ENCODE measurements at places on chromosomes 5 and 9.

DNA sequence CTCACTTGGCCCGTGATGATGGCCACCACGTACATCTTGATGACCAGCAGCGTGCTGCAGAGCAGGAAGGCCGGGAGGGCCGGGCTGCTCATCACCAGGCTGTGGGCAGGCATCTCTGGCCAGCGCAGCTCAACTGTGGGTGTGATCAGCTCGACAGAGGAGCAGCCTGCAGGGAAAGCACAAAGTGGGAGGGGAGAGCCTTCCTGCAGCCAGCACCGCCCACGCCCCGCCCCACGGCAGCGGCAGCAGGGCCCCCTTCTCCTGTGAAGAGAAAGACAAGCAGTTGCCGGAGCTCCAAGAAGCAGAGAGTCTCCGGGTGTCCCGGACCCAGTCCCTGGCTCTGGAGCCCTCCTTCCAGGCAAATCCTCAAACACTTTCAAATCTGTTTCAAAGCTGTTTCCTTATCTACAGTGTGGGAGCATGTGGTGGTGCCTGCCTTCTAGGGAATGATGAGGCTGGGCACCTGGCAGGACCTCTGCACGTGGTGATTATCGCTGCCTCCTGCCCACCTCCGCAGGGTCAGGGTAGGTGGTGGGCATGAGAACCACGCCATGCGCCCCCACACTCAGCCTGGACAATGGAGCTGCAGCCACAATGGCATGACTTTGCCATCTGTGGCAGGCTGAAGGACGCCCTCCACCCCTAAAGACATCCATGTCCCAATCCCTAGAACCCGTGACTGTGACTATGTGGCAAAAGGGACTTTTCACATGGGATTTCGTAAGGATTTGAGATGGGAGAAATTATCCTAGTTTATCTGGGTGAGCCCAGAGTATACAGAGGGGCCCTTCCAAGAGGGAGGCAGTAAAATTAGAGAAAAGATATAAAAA, at the start of gene PTGES:
PTGES (minus strand) TSS at position 143 of the 830 bp plus-strand sequence; CDS start at position 113, 30 bp downstream.
- peak; percentile 31 for DNase-seq

GRCh38 chr5:148372893-148373292, 10.9 kb upstream of the FBXO38 start:
- DNase-seq = no peak

DNA sequence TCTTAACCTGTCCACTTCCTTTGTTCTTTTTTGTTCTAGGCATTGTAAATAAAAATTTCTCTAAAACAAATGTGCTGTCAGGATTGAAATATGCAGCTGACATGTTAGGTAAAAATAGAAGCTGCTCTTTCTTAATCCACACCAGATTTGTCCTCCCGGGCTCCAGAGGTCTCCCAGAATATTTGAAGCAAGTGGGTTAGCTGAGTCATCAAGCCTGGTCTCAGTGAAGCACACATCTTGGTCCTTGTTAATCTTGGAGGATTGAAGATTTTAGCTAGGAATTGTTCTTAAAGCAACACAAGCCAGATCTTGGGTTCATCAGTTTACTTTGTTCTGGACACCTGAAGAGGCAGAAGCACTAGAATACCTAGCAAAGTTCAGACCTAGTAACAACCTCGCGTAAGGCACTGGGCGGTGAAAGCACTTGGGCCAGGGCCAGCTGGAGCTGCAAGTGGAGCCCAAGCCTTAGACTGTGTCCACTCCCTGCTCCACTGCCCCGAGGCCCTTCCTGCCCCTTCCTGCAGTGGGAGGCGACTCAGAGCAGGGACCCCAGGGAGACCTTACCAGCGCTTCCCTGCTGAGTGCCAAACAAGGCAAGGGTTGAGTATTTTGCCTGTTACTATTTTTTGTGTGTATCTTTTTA, 36.5 kb downstream of the HABP4 start:
- no peak for DNase-seq

- DNase-seq = no peak
Measured at GRCh38 chr5:145230781-145231180, 604.4 kb downstream of the PRELID2 start.

DNA sequence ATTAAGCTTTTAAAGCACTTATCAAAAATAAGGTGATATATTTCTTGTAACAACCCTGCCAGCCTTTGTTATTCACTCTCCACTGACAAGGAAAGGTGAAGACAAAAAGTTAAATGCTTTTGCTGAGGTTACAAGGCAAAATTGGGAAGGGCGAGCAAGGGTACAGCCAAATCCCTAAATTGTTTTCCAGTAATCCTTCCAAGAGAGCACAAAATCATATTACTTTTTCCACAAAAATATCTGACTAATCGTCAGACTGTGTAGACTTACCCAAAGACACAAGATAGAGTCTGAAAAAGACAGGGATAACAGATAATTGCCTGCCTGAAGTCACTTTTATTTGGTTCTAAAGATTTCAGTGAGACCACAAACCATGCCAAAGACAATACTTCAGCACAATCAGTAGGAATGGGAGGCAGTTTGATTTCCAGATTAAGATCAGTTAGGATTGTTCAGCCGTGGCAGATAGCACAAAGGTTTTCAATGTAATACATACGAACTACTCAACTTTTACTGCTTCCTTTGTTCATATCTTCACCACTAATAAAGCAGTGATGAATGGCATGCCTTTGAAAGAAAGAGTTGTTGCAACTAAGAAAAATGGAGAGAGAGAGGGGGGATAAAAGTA, 383.8 kb upstream of the TUSC1 start:
- DNase-seq = no peak

- no peak for DNase-seq
Measured at GRCh38 chr9:95102001-95102433, 215.5 kb downstream of the FANCC start.

GRCh38 chr5:153237671-153238332, 252.7 kb upstream of the GRIA1 start:
- DNase-seq = no peak

GRCh38 chr9:80964374-80964773, 725.0 kb downstream of the TLE1 start:
- DNase-seq = no peak

GRCh38 chr9:131714821-131715220, 25.1 kb downstream of the RAPGEF1 start:
- no peak for DNase-seq

DNA sequence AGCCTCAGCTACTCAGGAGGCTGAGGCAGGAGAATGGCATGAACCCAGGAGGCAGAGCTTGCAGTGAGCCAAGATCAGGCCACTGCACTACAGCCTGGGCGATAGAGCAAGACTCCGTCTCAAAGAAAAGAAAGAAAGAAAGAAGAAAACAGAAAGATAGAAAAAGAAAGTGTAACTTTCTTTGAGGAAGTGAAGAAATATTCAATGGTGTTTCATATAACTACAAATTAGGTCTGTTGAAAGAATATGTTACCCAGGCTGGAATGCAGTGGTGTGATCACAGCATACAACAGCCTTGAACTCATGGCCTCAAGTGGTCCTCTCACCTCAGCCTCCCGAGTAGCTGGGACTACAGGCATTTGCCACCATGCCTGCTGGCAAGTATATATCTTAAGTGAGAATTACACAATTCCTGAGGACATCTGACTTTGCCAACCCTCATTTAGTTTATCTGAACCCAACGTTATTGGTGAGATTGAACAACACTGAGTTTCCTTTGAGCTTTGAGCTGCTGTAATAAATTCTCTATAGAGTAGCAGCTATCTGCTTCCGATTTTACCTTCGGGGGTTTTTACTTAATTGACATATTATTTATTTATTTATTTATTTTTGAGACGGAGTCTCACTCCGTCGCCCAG, 2.0 kb upstream of the FAF2 start:
- DNase-seq = no peak

DNA sequence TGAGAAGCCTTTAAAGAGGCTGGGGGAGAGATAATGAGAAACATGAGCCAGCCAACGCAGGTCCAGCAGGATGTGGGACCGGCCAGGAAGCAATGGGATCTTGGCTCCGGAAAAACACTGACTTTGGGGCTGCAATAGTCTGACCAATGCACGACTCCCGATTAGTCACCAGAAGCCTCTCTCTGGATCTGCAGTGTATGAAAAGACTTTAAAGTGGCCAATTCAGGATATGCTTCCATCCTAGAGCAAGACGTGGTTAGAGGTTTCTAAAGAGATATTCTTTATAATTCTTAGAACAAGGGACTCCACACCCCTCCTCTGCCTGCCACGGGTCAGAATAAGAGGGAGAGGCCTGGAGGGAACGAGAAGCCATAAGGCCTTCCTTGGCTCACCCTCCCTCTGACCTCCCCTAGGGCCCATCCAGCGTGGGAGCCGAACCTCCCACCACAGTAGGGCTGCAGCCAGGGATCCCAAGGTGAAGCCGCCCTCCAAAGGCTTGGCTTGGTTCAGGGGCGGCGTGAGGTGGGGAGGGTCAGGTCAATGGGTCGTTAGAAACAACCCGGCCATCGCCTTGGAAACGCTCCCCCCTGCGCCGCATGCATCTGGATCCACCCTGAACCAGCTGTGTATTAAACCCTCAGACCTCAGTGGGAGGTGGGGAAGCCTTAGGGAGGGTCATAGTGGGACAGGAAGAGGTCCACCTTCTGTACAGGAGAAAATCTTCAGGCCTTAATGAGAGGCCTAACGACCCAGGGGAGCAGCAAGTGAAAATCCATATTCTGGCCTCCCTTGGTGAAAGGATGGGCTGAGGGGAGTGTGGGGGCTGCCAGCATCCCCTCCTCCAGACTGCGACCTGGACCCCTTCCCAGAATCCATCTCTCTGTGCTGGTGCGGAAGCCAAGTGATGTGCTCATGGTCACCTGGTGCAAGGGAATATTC, 11.1 kb downstream of the FGF1 start:
- no peak for DNase-seq

- DNase-seq = no peak
Measured at GRCh38 chr5:124986667-124987066, 240.2 kb upstream of the ZNF608 start.

DNA sequence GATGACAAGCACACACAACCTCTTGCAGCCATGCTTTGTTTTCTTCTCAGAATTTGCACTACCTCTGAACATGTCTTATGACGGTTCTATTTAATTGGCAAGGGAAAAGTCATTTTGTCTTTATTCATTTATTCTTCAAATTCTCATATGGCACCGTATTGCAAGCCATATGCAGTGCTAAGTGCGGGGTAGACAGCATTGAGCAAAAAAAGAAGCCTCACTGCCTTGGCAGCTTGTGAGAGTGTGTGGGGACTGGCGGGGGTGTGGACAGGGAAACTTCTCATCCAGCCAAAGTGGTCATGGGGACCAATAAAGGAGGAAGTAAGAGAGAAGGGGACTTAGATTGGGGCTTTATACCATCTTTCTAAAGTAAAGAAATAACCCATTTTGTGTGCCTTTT, 160.0 kb downstream of the CDH12 start:
- DNase-seq = no peak

DNA sequence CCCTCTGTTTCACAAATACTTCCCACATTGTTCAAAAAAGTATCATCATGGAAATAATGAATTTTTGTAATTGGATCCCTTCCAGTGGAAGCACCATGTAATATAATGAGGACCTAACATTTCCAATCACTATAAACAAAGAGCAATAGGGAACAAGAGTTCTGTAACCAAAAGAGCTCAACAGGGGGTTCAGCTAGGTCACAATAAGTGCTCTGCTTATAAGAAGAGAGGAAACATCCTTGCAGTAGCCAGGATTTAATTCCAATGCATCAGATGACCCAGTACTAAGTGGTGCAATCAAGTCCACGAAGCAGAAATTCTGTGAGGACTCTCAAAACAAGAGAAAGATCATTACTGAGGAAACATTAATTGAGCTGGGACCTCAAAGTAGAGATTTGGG, 5.9 kb downstream of the SERINC5 start:
- no peak for DNase-seq

DNA sequence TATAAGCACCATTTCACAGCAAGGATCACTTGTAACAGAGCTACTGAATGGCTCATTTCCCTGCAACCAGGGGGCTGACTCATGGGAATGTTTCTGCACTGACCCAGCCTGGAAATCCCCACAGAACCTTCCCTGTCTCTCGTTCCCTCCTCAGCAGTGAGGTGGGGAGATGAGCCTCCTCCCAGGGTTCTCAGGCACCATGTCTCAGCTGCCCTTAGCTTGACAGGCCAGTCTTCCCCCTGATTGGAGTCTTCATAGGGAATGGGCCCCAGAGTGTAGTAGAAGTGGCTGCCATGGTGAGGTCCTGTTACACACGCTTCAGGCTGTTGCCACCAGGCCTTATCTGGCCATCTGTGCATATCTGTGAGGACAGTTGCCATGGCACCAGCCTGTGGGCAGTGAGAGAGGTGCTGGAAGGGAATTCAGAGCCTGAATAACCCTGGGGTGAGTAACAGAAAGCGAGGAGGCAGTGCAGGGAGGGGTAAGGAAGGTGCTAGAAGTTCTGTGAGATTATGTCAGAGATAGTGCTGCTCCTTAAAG, 324.4 kb downstream of the ENC1 start:
- no peak for DNase-seq

- no peak for DNase-seq
Measured at GRCh38 chr9:70093944-70094343, 50.3 kb downstream of the MAMDC2 start.

DNA sequence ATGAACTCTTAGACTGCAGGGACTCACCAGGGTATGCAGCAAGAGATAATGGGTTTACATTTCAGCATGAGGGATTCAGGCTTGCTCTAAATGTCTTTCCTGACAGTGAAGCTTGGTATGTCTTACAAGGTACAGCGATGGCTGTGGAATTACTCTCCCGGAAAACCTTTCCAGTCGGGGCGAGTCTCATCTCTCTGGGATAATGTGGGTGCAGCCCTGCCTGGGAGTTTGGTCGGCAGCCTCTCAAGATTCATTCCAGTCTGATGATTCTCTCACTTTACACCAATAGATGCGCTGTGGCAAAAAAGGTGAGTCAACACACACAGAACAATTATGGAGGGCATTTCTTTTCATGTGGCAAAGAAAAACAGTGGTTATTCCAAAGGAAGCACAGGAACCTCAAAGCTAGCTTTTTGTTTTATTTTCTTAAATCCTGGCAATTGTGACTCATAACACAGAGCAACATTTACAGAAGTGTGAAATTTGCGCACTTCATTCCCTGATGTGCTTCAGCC, 190.3 kb downstream of the DCP2 start:
- no peak for DNase-seq

- no peak for DNase-seq
Measured at GRCh38 chr5:63916786-63917185, 45.5 kb downstream of the HTR1A start.

DNA sequence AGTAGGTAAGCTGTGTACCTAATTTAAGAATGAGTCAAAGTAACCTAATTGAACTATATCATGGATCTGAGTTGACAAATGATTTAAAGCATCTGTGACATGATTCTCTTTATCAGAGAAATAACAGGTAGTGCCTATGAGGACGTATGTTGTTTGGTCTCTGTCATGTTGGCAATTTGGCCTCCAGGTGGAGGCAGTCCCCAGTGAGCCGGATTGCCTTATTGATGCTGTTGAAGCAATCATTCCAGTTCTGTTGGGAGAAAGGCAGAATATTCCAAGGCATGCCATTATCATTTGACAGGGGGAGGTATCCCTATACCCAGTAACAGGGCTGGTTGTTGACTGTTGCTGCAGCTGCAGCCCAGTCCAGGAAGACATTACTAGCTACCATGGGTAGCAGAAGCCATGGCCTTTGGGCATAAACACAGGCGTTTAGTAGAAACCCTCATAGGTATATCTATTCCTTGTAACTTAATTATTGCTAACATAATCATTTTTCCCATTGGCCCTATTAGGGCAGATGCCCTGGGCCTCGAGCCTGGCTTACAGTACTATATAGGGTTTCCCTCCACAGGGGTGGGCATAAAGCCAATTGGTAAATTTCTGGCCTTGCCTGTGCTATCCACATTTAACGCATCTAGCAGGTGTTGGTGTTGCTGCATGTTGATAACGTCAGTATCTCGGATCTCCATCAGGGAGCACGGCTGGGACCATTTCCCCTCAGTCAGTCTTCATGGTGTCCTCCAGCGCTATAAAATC, 12.2 kb upstream of the SLC22A4 start:
- no peak for DNase-seq

GRCh38 chr5:174610968-174611367, 113.4 kb upstream of the MSX2 start:
- DNase-seq = no peak
